AG20443 (cell line): ENCODE measurements at places on chromosomes 2 and 18.

- DNase-seq, result no peak
These were observed 42.1 kb upstream of the PPP1R1C start for GRCh38 chr2:181943411-181944124.

- no peak for DNase-seq
These were observed 4.1 kb downstream of the CYTIP start for GRCh38 chr2:157439824-157440186.

DNA sequence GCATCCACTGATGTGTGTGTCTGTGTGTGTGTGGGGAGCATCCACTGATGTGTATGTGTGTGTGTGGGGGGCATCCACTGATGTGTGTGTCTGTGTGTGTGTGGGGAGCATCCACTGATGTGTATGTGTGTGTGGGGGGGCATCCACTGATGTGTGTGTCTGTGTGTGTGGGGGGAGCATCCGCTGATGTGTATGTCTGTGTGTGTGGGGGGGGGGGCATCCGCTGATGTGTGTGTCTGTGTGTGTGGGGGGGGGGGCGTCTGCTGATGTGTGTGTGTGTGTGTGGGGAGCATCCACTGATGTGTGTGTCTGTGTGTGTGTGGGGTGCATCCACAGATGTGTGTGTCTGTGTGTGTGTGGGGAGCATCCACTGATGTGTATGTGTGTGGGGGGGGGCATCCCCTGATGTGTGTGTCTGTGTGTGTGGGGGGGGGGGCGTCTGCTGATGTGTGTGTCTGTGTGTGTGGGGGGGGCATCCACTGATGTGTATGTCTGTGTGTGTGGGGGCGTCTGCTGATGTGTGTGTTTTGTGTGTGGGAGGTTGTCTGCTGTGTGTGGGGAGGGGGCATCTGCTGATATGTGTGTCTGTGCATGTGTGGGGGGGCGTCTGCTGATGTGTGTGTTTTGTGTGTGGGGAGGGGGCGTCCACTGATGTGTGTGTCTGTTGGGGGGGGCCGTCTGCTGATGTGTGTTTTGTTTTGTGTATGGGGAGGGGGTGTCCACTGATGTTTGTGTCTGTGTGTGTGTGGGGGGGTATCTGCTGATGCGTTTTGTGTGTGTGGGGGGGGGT, 125.9 kb downstream of the NFATC1 start:
- no peak for DNase-seq

- DNase-seq, result no peak
These were observed 62.9 kb downstream of the EML4 start for GRCh38 chr2:42232024-42232423.

- no peak for DNase-seq
These were observed 436.3 kb downstream of the CBLN2 start for GRCh38 chr18:72107647-72108383.

DNA sequence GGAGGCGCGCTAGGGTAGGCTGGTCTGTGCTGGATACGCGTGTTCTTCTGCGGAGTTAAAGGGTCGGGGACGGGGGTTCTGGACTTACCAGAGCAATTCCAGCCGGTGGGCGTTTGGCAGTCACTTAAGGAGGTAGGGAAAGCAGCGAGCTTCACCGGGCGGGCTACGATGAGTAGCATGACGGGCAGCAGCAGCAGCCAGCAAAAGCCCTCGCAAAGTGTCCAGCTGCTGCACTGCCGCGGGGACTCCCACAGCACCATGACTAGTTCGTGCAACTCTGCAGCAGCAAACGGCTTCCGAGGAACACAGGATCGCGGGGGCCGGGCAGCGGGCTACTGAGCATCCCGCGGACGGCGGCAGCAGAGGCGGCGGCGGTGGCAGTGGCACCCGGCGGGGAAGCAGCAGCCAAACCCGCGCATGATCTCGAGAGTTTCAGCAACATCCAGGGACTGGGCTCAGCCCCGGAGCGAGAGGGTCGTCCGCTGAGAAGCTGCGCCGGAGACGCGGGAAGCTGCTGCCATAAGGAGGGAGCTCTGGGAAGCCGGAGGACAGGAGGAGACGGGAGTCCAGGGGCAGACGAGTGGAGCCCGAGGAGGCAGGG, 368 bp downstream of the TMEFF2 start:
- peak; percentile 58 for DNase-seq

DNA sequence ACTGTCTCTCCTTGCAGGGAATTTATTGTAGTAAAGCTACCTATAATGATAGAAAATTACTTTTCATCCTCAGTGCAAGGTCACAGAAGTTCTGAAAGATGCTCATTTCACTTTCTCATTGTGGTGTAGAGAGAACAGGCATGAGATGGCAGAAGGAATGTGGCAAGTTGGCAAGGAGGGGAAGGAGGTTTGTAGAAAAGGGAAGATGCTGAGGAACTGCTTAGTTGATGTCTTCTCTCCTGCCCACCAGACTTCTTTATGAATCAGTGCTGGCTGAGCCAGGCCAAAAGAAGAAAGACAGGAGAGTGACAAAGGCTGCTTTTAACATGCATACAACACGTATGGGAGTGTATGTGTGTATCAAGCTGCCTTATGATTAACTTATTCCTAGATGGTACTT, 164.4 kb downstream of the PRPF40A start:
- DNase-seq, result no peak

GRCh38 chr2:192124571-192124970, 70.2 kb downstream of the TMEFF2 start:
- DNase-seq, result peak; percentile 12

- DNase-seq, result no peak
These were observed 11.2 kb downstream of the ATP8B1 start for GRCh38 chr18:57791911-57792310.

DNA sequence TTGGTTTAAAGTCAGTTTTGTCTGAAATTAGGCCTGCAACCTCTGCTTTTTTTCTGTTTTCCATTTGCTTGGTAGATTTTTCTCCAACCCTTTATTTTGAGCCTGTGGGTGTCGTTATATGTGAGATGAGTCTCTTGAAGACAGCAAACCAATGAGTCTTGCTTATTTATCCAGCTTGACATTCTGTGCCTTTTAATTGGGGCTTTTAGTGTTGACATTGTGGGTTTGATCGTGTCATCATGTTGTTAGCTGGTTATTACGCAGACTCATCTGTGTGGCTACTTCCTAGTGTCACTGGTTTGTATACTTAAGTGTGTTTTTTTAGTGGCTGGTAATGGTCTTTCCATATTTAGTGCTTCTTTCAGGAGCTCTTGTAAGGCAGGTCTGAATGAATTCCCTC, 18.8 kb downstream of the TMEM87B start:
- DNase-seq, result no peak

DNA sequence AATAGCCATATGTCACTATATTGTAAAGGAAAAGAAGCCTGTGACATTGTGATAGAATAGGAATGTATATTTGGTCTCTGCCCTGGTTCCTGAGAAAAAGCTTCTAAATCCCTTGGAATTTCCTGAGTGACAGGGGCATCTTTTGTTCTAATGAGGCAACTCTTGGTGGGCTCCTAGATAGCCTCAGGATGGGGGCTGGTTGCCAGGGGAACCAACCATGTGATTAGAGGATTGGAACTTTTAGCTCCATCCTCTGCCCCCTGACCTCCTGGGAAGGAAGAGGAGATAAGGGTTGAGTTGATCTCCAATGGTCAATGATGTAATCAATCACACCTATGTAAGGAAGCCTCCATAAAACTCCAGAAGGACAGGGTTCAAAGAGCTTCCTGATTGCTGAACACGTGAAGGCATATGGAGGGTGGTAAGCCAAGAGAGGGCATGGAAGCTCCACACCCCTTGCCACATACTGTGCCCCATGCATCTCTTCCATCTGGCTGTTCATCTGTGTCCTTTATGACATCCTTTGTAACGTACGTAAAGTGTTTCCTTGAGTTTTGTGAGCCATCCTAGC, 2.9 kb upstream of the ME2 start:
- DNase-seq, result no peak

DNA sequence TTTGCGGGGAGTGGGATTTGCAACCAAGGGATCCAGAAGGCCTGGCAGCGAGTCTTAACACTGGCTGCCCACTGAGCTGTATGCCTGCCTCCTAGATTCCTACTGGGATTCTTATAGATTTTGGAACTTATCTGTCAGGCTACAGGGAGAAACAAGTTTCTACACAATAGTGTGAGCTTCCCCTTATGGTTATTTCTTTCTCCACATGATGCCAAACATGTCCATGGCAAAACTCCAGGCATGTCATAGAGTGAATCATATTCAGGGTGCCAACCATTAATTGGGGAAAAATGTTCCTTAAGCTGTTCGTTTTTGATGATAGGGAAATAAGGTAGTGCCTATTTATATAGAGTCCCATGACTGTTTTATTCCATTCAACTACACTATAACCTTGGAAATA, 1185.2 kb upstream of the CELF4 start:
- no peak for DNase-seq

GRCh38 chr2:207321514-207321913, 155.8 kb upstream of the KLF7 start:
- no peak for DNase-seq

DNA sequence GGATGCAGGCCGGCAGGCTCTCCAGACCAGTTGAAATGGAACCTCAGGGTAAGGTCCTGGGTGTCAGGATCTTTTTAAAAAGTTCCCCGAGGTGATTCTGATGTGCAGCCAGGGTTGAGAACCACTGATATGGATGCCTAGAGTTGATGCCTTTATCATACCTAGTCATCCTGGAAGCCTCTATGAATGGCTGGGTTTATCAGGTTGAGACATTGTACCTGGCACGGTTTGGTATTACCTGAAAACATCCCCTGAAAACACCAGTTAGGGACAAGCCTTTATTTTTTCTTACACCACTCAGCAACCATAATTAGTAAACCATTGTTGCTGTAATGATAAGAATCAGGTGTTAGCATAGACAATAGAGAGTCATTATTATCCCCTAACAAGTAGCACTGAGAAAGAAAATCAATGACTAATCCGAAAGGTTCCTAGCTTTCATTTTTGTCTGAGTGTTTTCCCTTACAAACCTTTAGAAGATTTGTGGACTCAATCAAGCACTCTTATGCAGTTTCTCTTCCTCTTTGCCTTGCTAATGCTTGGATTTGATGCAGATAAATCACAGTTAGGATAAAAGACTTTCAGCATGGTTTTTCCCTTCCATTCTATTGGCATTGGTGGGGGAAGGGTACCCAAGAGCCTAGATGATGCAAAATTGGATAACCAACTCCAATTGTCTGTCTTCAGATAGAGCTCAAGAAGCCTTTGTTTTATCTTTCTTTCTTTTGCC, 116.5 kb upstream of the LYPD6 start:
- no peak for DNase-seq

- no peak for DNase-seq
These were observed 143.9 kb upstream of the ITGA6 start for GRCh38 chr2:172283476-172283875.

- DNase-seq, result no peak
These were observed 393.6 kb upstream of the ID2 start for GRCh38 chr2:8288206-8288605.

- no peak for DNase-seq
These were observed 19.2 kb downstream of the TNS1 start for GRCh38 chr2:217983276-217984233.

GRCh38 chr2:95284886-95285541, 10.8 kb downstream of the PROM2 start:
- no peak for DNase-seq

- DNase-seq, result no peak
These were observed 13.2 kb downstream of the ADRA2B start for GRCh38 chr2:96103187-96103601.

GRCh38 chr2:72173640-72174321, 26.1 kb upstream of the CYP26B1 start:
- DNase-seq, result no peak

GRCh38 chr2:224591220-224591619, 6.1 kb upstream of the CUL3 start:
- DNase-seq, result no peak

- DNase-seq, result peak; percentile 34
These were observed 1.4 kb downstream of the DOCK10 start for GRCh38 chr2:225040856-225041206.

GRCh38 chr2:185208261-185208660, 530.3 kb upstream of the FSIP2 start:
- no peak for DNase-seq

GRCh38 chr2:128941751-128942150, 623.1 kb upstream of the HS6ST1 start:
- no peak for DNase-seq

DNA sequence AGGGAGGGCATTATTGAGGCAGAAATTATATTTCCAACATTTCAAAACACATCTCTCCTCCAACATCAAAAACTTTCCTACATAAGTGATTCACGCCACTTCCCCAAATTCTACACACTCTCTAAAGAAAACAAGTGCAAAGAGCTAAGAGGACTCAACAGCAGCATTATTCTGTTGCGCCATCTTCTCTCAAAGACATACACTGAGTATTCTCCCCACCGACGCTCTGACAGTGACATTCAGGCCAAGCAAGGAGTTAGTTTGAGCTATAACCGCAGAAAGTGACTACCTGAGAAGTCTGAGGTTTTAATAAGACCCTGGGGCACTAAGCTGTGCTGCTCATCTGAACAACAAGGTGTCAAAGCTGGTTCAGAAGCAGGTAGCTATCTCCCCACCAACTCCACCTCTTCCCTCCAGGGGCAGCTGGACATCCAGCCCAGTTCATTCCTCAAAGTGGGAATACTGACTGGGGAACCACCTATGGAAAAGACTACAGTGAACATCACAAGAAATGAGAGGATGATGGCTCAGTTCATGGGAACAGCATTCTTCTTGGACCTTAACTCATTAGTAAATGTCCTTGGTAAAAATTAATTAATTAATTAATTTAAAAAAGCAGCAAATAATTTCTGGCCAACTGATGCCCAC, 309.5 kb upstream of the CCDC68 start:
- no peak for DNase-seq

DNA sequence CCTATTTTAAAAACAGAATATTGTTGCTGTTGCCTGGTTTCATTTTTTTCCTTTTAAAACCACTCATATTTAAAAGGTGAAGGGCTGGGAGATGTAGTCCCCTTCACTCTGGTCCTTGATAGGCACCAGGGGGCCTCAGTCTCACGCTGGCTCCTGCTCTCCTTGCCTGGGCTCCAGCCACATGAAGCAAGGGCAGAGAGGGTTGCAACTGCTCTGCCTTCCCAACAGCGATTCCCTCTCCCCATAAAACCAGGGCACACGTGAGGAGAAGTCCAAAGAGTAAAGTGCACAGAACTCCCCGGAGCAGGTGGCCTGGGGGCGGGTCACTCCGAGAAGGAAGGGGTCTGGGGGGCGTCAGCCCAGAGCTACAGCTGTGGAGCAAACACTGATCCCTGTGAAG, 12.8 kb downstream of the TMEM127 start:
- DNase-seq, result no peak

- no peak for DNase-seq
These were observed 179.8 kb downstream of the LTBP1 start for GRCh38 chr2:33126552-33126951.

DNA sequence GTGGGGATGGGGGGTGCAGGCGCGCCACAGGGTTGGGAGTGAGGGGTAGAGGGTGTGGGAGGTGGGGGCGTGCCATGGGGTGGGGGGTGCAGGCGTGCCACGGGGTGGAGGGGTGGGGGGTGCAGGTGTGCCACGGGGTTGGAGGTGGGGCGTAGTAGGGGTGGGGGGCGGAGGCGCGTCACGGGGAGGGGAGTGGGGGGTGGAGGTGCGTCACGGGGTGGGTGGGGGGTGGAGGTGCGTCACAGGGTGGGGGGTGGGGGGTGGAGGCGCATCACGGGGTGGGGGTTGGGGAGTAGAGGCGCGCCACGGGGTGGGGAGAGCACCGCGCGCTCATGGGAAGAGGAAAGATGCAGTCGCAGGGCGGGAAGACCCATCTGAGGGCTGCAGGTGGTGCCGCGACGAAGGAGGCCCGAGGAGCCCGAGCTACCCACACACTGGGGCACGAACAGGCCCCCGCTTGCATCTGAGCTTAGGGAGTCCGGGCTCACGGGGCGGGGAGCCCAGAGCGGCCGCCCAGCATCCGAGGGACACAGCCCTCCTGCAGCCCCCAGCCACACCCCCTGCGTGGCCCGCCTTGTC, 37.5 kb downstream of the SNED1 start:
- DNase-seq, result no peak
